Right atrium auricular region (tissue), 2 donors: ENCODE measurements at places on chromosomes 12 and 14. TPM values are rescaled to one million over a fixed set of nuclear protein-coding genes. Genes with fewer than 3 reads are reported as not detected.

Gene STAB2
- total RNA-seq = not detected

Gene WNT1
- not detected for total RNA-seq

Gene GALNT16
- total RNA-seq = 56.8 TPM

Gene ZFHX2
- 0.59 TPM for total RNA-seq

Gene RDH12
- not detected for total RNA-seq

Gene CATSPERB
- 3.5 TPM for total RNA-seq

Gene SERPINA10
- total RNA-seq = not detected

Gene MANSC4
- total RNA-seq = not detected

Gene PCED1B
- 1.4 TPM for total RNA-seq

Gene IFNG-AS1
- not detected for total RNA-seq

DNA sequence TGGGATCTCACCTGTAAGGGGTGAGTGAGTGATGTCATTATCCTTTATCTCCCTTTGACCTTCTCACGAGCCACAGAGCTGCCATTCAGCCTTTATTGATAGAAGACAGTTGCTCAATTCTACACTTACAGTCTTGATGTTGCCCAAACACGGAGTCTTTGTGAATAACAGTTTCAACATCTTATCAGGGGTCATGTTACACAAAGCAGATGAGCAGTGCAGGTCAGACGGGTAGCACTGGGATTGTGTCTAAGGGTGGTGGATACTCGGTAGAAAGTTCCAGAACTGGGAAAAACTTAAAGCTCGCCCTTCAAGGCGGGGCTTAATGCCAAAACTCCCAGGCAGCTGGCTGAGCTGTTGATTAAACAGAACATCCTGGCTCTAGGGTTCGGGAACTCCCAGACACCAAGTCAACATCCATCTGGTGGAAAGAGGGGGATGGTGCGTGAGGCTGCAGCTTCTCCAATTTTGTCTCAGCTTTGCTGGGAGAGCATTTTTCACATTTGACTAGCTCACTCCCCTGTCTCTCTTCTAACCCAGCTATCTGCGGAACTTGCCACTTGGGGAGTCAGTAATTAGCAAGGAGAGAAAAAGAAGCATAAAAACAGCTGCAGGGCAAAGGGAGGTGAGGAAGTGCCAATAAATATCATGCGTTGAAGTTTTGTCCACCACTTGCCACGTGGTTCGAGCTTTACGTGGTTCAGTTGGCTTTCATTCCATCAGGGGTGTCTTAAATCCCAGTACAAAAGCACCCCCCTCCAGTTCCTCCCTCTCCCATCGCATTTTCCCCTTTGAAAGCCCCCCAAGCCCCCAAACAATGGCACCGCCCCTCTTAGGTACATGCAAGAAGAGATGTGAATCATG lies 31.0 kb downstream of the FOXN4 start:
- no peak for DNase-seq

- no peak for DNase-seq
Measured at GRCh38 chr12:92995258-92995903, 66.3 kb upstream of the EEA1 start.

- no peak for DNase-seq
Measured at GRCh38 chr14:24368562-24369252, 723 bp downstream of the NFATC4 start.

- no peak for DNase-seq
Measured at GRCh38 chr12:3272958-3273357, 195.8 kb downstream of the TSPAN9 start.

- no peak for DNase-seq
Measured at GRCh38 chr14:100836941-100837804, 11.3 kb downstream of the MEG3 start.

GRCh38 chr12:49654715-49655114 lies 31.4 kb downstream of the PRPF40B start:
- DNase-seq = no peak

GRCh38 chr14:51873221-51873893 lies 12.9 kb downstream of the GNG2 start:
- no peak for DNase-seq

DNA sequence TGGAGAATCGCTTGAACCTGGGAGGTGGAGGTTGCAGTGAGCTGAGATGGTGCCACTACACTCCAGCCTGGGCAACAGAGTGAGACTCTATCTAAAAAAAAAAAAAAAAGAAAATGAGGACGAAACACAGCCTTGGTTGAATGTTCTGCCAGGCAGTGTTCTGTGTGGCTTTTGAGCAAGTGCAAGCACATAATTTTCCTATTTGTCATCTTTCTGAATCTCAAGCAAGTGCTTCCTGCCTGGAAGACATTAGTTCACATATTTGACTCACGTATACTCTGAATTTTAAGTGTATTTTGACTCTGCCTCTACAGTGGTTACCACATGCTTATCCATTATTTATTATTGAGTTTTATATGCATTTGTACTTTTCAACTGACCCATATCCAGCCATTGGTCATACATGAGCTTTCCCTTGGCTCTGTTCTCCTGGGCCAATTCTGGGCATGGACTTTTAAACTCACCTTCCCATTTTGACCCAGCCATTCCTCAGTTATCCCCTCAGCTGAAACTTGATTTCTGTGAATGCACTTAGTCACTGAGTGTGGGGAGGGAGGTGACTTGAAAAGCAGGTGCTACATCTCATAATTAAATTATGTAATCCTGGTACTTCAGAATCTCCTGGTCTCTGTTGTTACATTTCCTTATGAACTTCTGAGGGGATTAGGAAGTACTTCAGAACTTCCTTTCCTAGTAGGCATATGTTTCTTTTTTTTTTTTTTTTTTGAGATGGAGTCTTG lies 8.1 kb downstream of the OR10G2 start:
- DNase-seq = no peak

DNA sequence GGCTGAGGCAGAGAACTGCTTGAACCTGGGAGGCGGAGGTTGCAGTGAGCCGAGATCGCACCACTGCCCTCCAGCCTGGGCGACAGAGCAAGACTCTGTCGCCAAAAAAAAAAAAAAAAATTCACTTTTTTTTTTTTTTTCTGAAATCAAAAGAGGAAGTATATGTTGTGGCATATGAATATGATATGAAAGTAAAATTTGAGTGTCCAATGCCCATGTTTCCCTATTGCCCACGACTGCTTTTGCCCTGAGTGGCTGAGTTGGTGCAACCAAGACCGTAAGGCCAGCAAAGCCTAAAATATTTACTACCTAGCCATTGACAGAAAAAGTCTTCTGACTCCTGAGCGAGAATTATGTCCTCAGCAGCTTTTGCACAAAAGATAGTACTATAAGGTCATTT lies 101.7 kb upstream of the PARP11 start:
- DNase-seq = no peak

DNA sequence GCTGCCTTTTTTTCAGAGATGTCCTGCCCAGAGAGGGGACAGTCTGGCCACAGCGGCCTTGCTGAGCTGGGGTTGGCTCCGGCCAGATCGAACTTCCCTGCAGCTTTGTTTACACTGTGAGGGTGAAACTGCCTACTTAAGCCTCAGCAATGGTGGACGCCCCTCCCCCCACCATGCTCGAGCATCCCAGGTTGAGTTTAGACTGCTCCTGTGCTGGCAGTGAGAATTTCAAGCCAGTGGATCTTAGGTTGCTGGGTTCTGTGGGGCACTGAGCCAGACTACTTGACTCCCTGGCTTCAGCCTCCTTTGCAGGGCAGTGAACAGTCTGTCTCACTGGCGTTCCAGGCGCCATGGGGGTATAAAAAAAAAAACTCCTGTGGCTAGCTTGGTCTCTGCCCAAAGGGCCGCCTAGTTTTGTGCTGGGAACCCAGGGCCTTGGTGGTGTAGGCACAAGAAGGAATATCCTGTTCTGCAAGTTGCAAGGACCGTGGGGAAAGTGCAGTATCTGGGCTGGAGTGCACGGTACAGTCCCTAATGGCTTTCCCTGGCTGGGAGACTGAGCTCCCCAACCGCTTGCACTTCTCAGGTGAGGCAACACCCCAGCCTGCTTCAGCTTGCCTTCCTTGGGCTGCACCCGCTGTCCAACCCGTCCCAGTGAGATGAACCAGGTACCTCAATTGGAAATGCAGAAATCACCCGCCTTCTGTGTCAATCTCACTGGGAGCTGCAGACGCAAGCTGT lies 79.1 kb downstream of the LRIG3 start:
- DNase-seq = no peak

DNA sequence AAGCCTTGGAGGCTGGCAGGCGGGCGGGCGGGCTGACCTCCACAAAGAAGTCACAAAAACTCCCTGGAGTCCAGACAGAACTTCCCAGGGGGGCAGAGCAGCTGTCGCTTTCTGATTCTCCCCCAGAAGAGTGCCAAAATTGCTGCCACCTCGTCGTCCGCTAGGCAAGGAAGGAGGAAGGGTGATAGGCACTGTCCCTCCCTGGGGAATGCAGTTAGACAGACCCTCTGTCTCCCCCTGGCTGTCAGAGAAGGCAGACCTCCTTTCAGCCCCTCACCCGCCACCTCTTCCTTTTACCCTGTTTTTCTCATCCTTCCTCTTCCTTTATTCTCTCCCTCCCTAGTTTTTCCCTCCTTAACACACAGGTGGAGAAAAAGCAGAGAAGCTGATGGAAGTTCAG lies 18.7 kb downstream of the GRIN2B start:
- no peak for DNase-seq

GRCh38 chr14:93955850-93956481 lies 20.4 kb downstream of the ASB2 start:
- DNase-seq = no peak

DNA sequence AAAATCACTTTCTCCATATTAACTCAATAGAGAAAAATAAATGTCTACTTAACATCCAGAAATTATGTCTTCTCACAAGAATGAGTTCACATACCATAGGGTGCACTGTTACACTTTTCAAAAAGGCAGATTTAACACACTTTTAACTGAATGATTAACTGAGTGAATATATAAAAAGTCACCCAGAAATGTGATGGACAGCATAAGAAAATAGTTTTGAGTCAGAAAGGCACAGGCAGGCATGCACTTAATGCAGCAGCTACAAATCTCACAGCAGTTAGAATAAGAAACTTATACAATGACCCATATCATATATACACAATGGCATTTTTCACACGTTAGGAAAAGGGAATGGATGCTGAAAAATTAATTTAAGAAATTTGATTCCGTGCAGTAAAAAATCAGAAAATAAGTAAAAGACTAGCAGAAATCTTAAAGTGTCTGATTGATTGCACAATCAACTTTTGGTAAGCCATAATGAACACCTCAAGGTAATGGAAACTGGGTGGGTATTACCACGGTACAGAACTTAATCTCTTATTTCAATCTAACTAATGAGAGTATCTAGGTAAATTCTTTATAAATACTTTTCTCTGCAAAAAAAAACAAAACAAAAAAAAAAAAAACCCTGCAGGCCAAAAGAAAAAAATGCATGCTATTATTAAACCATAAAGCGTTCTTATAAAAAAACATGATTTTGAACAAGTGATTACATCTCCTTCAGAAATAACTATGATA lies 3.5 kb downstream of the MED13L start:
- no peak for DNase-seq

DNA sequence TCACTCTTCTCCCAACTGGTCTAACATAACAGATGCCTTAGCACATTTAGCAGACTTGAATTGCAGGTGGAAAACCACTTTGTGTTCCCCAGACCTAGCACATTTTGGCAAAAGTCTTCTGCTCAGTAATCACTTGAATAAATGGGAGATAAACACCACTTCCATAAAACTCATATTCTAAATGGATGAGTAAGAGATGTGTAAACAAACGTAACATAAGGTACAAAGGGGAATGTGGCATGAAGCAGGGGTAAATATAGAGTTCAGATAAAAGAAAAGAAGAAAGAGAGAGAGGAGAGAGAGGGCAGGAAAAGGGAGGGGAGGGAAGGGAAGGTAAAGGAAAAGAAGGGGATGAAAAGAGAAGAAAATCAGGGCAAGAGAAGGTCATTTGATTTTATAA lies 17.0 kb upstream of the KERA start:
- no peak for DNase-seq

- DNase-seq = peak; percentile 93
Measured at GRCh38 chr12:121799842-121800693, 3.7 kb upstream of the SETD1B start.

GRCh38 chr14:42944284-42944683 lies 1337.6 kb downstream of the LRFN5 start:
- no peak for DNase-seq

GRCh38 chr14:85579942-85580341 lies 50.0 kb downstream of the FLRT2 start:
- DNase-seq = no peak

DNA sequence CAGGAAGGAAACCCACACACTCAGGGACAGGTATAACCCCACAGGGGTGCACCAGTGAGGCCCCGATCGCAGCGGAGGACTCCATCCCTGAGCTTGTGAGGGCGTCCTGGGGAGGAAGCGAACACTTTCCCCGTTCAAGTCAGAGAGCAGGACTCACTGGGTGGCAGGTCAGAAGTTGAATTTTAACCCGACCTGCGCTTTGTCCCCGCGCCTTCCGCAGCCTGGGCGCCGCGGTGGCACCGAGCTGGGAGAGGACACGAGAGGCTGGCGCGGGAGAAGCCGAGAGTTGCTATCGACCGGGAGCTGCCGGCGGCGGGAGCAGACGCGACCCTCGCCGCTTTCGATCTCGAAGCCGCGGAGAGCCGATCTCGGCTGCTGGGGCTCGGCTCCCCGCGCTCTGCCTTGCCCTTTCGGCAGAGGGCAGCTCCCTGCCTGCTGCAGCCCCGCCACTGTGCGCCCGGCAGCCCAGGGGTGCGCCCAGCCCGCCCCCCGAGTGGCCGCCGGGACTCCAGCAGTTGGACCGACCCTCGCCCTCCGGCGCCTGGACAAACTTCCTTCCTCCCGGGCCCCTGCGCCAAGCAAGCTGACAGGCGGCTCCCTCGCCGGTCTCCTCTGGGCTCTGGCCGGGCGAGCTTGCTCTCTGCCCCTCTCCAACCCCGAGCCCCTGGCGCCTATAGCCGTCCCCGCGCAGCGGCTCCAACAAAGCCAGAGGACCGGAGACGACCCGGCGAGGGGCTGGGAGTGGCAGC lies 918 bp downstream of the LIN7A start:
- no peak for DNase-seq

- no peak for DNase-seq
Measured at GRCh38 chr12:57607958-57608663, 3.1 kb upstream of the ARHGEF25 start.

DNA sequence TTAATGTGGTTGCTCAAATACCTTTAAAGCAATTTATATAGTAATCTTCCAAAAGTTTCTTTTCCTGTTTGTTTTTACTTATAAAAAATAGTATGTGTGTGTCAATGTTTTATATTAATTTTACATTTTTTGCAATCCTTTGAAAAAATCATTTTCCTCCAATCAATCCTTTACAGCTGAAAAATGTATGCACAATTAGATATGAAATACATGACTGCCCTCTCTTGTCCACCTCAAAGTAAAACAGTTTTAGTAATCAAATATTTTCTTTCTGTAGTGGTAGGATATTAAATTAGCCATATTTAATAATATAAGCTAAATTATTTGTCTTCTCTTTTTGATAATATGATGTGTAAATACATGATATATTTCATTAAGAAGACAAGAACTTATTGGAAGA lies 269.9 kb downstream of the ADAMTS20 start:
- DNase-seq = no peak

- DNase-seq = no peak
Measured at GRCh38 chr12:125292700-125293099, 227.5 kb downstream of the AACS start.
